ENCODE measurements at places on chromosomes 11 and 22. TPM values are rescaled to one million over a fixed set of nuclear protein-coding genes. Genes with fewer than 3 reads are reported as not detected.
A peak's percentile ranks its signal among the peaks of the same experiment; 100 is the strongest.

VPS37C gene
- total RNA-seq, result 24.0 TPM

BET1L gene
- 89.0 TPM for total RNA-seq

MEI1 gene
- total RNA-seq, result 0.18 TPM

JHY gene
- total RNA-seq, result 10.1 TPM

GPHA2 gene
- not detected for total RNA-seq

SPI1 gene
- total RNA-seq, result 0.31 TPM

CNTF gene
- 3.0 TPM for total RNA-seq

DNA sequence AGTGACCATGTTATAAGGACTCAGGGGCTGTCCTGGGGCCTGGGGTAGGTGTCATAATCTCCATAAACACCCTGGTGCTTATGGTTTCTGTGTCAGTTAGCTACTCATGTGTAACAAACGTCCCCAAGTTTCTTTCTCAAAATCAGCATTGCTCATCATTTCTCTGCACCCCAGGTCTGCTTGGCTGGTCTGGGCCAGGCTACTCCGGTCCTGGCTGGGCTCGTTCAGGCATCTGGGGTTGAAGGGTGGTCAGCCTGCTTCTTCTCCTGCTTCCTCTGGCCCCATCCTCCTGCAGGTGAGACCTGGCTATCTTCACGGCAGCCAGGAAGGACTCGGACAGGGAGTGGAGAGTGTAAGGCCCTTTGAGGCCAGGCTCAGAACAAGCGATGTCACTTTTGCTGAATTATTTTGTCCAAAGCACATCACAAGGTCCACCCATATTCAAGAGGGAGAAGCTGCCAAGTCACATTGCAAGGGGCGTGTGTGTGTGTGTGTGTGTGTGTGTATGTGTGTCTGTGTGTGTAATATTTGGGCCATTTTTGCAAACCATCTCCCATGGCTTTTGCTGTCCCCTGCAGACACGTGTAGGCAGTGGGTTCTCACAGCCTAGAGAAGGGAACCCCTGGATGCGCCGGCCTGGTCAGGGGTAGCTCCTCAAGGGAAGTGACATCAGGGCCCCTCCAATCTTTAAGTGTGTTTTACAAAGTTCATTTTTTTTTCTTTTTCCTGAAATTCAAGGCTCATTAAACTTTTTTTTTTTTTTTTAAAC lies 535.8 kb downstream of the TBC1D22A start:
- no peaks in the 10 kb centered on the region for H3K27me3 ChIP-seq
- no peak overlapping the region for H3K27ac ChIP-seq
- H3K4me3 ChIP-seq, result no peak overlapping the region
- no peak for DNase-seq
- H3K36me3 ChIP-seq, result no peaks in the 10 kb centered on the region
- H3K4me1 ChIP-seq, result no peaks in the 10 kb centered on the region

GRCh38 chr11:77031599-77031998 lies 2.6 kb upstream of the B3GNT6 start:
- H3K27ac ChIP-seq, result no peak overlapping the region
- H3K4me3 ChIP-seq, result no peak overlapping the region
- H3K36me3 ChIP-seq, result no peaks in the 10 kb centered on the region
- no peak for DNase-seq
- H3K27me3 ChIP-seq, result no peaks in the 10 kb centered on the region
- H3K4me1 ChIP-seq, result peaks cover 13% of the 10 kb centered on the region

GRCh38 chr22:27839057-27839660 lies 37.6 kb upstream of the MN1 start:
- H3K27me3 ChIP-seq, result no peaks in the 10 kb centered on the region
- no peaks in the 10 kb centered on the region for H3K4me1 ChIP-seq
- H3K36me3 ChIP-seq, result no peaks in the 10 kb centered on the region

- no peak for DNase-seq
- H3K36me3 ChIP-seq, result no peaks in the 10 kb centered on the region
- no peak overlapping the region for H3K27ac ChIP-seq
- H3K4me3 ChIP-seq, result no peak overlapping the region
Measured at GRCh38 chr22:39646398-39647063, 76.0 kb downstream of the CACNA1I start.

- H3K4me1 ChIP-seq, result no peaks in the 10 kb centered on the region
- H3K27ac ChIP-seq, result no peak overlapping the region
- H3K27me3 ChIP-seq, result no peaks in the 10 kb centered on the region
- no peak overlapping the region for H3K4me3 ChIP-seq
Measured at GRCh38 chr11:99268886-99269285, 248.1 kb downstream of the CNTN5 start.

- H3K4me1 ChIP-seq, result no peaks in the 10 kb centered on the region
- H3K27me3 ChIP-seq, result no peaks in the 10 kb centered on the region
- no peak for DNase-seq
- H3K4me3 ChIP-seq, result no peak overlapping the region
Measured at GRCh38 chr11:89355646-89356045, 135.5 kb downstream of the NOX4 start.

- H3K4me1 ChIP-seq, result no peaks in the 10 kb centered on the region
- H3K27ac ChIP-seq, result no peak overlapping the region
- no peaks in the 10 kb centered on the region for H3K36me3 ChIP-seq
- H3K4me3 ChIP-seq, result no peak overlapping the region
- DNase-seq, result no peak
Measured at GRCh38 chr22:24119476-24119875, 61.8 kb upstream of the SUSD2 start.

DNA sequence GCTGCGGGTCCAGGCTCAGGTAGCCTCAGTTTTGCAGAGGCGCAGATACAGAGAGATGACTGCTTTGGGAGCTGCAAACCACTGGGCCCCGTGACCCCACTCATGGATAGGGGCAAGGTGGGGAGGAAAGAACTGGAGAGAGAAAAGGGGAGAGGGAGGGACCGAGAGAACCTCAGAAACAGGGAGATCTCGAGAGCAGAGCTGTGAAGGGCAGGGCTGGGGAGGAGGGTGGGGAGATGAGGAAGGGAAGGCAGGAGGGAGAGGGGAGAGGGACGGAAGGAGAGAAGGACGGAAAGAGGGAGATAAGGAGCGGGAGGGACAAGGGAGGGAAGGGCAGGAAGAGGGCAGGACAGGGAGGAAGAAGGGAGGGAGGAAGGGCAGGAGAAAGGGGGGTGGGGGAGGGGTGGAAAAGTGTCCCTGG lies 46.3 kb downstream of the IGLL1 start:
- H3K4me1 ChIP-seq, result peaks cover 7% of the 10 kb centered on the region
- no peak for DNase-seq
- H3K27ac ChIP-seq, result 0 out of 2 replicates have a peak overlapping the region, but pooled peaks have one; percentile 17
- H3K27me3 ChIP-seq, result no peaks in the 10 kb centered on the region

DNA sequence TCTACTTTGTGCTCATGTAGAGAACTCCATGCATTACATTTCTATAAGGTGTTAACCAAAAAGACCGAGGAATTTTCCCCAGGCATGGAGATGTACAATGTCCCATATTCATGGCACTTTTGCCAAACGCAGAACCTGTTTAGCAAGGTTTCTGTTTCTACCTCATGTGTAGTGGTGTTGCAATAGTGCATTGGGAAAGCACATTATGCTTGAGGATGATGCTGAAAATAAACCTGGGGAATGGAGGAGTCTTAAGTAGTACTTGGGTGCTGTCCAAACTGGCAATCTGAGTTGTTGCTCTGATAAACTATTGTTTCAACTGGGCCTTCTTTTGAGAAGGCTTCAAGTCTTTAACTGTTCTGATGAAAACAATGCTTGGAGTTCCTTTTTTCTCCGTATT lies 11.5 kb upstream of the MUC15 start:
- no peaks in the 10 kb centered on the region for H3K4me1 ChIP-seq
- H3K36me3 ChIP-seq, result no peaks in the 10 kb centered on the region
- H3K27ac ChIP-seq, result no peak overlapping the region
- H3K4me3 ChIP-seq, result no peak overlapping the region
- DNase-seq, result no peak

DNA sequence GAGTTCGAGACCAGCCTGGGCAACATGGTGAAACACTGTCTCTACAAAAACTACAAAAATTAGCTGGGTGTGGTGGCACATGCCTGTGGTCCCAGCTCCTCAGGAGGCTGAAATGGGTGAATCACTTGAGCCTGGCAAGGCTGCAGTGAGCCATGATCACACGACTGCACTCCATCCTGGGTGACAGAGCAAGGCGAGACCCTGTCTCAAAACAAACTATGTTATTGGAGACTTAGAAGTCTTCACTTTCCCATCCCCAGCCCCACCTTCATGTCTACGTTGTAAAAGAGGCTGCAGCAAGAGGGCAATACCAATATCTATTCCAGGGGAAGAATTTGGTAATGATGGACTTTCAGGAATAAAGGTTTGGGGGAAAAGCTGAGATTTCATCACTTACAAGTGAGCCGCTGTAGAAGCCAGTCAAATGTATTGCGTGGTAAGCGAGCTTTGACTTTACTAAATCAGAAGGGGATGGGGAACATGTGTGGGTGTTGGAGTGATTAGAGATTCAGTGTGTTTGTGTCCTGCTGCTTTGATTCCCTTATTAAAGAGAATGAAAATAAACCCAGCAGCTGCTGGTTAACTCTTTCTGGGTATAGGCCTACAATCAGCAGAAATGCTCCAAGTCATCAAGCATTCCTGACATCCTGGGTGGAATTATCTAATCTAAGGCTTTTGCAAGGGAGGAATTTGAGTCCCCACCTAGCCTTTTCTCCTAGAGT lies 53.7 kb downstream of the UBASH3B start:
- DNase-seq, result no peak
- H3K27me3 ChIP-seq, result no peaks in the 10 kb centered on the region
- H3K36me3 ChIP-seq, result no peaks in the 10 kb centered on the region
- H3K27ac ChIP-seq, result no peak overlapping the region
- no peak overlapping the region for H3K4me3 ChIP-seq
